ENCODE measurements at places on chromosomes 6 and 20.

GRCh38 chr6:117555262-117555849, 47.0 kb downstream of the GOPC start:
- DNase-seq, result no peak

DNA sequence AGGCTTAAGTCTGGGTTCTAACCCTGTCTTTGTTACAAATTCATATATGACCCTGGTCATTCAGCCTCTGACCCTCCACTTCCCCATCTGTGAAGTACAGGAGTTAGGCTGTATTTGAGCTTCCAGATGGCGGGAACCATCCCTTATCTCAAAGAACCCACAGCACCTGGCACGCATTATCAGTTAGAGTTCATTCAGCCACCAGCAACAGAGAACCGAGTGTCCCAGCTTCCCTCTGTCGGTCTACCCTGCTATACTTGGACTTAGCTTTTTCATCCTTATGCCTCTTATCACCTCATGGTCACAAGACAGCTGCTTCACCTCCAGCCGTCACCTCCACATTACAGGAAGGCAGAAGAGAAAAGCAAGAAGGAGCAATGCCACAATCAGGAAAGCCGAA, 147.8 kb downstream of the EYA2 start:
- DNase-seq, result no peak

- no peak for DNase-seq
Measured at GRCh38 chr6:119347466-119348095, 2.0 kb downstream of the MAN1A1 start.

DNA sequence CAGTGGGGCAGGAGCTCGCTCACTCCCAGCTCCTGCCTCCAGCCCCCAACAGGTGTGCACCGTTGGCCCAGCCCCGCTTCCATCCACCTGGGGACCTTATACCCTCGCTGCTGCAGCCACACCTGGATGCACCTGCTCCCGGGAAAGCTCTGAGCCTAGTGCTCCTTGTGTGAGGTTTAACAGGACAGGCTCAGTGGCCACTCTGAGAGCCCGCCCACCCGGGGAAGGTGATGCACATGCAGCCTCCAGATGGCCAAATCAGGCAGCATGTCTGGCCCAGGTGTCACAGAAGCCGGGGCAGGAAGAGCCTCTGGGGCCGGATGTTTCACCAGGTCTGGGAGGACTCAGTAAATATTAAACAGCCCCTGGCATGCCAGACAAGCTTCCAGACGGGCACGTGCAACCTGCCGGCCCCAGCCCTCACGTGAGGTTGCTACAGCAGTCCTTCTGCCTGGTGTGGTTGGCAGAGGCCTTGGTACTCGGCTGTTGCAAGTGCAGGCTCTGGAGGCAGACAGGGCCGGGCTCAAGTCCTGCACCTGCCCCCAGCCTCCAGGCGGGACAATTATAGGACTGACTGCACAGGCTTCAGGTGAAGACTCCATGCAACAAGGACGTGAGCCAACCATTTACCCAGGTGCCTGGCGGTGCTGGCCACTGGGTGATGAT, 66.9 kb downstream of the RIPOR3 start:
- DNase-seq, result no peak

DNA sequence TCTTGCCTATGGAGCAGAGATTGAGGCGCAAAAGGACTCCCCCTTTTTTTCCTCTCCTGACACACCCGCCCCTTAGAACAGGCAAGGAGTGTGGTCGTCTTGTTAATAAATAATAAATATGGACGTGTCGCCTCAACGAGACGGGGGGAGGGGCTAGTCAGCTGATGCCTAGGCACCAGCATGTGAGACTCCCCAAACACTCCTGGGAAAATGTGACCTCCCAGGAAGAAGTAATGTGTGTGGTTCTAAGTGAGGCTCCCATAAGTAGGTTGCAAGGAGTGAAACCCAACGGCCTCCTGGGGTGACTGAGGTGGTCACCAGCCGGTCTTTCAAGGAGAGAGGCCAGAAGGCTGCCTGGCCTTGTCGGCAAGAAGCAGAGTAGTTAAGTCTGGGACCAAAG, 1.1 kb upstream of the FAXC start:
- DNase-seq, result no peak

GRCh38 chr6:62441182-62441581, 155.2 kb upstream of the KHDRBS2 start:
- no peak for DNase-seq

DNA sequence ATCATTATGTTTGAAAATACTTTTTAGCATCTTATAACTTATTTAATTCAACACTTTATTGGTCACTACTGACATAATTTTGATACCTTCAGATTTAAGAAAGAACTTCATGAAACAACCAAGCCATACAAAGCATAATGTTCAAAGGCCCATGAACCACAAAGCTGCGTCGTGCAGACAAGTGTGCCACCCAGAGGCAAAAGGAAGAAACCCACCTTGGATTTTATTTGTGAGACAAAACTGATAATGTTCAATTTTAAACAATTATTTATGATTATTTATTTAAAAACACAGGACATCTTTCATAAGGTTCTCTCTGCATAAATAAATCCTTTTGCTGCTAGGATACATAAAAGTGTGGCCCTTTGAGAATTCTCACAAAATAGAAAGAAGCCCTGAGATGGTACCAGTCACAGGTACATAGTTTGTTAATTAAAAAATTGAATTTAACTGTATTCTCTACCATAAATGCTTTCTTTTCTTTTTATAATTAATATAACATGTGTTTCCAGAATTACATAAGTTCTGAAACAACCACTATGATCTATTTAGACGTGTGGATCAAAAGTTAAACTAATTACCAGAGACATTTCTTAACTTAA, 143.7 kb downstream of the RALGAPA2 start:
- peak; percentile 6 for DNase-seq

GRCh38 chr6:16583144-16583762, 178.0 kb downstream of the ATXN1 start:
- DNase-seq, result no peak

GRCh38 chr6:6918216-6918983, 189.4 kb upstream of the RREB1 start:
- DNase-seq, result no peak

DNA sequence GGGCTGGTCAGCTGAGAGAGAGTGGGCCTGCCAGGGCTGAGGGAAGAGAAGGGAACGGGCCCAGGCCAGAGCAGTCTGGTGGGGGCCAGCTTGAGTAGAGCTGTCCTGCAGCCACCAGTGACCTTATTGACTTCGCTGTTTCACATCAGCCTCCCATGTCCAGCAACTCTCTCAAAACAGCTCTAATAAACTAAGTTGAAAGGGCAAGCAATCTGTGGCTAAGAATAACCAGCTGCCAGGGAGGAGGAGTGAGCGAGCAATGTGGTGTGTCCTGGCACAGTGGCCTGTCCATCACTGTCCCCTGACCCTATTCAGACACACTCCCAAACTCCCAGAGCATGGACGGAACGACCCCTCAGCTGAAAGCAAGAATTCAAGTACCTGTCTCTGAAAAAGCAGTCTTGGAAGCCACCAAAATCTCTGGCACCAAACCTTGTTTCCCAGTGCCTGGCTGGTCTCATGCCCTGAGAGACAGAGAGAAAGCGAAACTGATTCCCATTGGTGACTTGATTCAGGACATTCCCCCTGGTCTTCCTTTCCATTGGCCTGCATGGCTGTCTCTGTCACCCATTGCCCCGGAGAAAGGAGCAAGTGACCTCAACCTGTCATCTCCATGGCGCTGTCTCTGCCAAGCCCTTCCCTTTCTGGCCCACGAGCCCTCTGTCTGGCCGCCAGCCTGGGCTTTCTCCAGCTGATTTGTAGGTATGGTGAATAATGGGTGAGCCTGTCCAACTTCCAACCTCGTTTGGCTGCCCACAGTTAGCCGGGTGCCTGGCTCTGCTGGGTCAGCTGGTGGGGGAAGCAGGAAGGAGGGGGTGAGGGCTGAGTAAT, at the start of gene DDO:
DDO (minus strand) TSS at position 490 of the 831 bp plus-strand sequence. CDS start 2,113 bp downstream, outside the sequence.
- no peak for DNase-seq

DNA sequence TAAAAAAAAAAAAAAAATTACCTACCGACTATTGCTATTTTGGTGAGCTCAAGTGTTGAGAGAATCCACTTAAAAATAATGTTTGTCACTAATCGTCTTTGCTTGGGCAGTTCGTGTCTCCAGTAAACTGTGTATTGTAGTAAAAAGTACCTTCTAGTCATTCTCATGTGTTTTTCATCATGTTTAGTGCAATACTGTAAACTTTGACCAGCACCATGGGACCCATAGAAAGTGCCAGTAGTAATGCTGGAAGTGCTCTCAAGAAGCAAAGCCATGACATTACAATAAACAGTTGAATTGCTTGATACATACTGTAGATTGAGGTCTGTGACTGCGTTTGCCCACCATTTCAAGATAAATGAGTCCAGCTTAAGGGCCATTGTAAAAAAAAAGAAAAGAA, 395.2 kb downstream of the BCKDHB start:
- no peak for DNase-seq

DNA sequence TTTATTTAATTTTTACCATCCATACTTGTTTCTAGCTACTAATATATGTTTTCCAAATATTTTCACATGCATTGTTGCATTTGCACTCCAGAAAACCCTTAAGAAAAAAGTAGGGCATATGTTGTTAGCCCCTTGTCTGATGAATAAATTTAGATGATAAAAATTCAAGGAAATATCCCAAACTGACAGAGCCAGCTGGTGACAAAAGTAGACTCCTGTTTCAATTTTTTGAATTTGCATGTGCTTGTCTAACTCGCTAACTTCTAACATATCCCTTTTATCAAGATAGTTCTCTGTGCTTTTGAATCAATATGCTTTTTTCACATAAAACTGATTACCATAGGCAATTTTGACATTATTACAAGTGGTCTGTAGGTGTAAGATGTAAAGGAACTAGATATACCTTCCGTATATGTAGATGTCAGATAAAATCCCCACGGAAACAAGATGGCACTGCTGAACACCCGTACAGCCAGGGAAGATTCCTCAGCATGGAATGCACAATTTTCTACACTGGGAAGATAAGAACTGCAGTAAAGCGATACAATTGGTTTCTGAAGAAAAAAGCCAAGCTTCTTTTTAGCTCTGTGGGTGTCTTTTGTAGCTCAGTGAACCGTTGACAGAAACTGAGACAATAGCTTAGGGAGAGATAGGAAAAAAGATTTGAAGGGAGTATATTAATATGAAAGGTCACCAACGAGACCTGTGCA, 437.6 kb upstream of the RNF217 start:
- no peak for DNase-seq

- DNase-seq, result no peak
Measured at GRCh38 chr6:11064836-11065235, 20.7 kb upstream of the ELOVL2 start.

DNA sequence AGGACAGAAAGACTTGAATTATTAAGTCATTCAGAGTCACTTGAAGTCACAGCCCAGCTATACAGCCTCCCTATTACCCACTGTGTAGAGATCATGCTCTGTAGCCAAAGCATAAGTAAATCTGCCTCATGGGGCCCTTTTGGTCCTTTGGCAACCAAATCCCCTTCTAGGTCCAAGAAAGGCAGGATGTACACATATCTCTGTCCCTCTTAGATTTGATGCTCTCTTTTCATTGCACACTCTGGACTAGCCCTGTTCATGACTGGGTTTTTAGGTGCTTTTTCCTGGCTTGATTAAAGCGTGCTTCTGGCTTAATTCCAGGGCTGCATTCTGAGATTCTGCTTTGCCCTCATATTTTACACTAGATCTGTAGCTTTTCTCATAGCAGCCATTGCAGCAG, 296.8 kb downstream of the TENT5A start:
- DNase-seq, result no peak

- DNase-seq, result no peak
Measured at GRCh38 chr6:140052736-140053729, 678.6 kb upstream of the CITED2 start.

- DNase-seq, result no peak
Measured at GRCh38 chr6:150443621-150444020, 74.8 kb downstream of the IYD start.

DNA sequence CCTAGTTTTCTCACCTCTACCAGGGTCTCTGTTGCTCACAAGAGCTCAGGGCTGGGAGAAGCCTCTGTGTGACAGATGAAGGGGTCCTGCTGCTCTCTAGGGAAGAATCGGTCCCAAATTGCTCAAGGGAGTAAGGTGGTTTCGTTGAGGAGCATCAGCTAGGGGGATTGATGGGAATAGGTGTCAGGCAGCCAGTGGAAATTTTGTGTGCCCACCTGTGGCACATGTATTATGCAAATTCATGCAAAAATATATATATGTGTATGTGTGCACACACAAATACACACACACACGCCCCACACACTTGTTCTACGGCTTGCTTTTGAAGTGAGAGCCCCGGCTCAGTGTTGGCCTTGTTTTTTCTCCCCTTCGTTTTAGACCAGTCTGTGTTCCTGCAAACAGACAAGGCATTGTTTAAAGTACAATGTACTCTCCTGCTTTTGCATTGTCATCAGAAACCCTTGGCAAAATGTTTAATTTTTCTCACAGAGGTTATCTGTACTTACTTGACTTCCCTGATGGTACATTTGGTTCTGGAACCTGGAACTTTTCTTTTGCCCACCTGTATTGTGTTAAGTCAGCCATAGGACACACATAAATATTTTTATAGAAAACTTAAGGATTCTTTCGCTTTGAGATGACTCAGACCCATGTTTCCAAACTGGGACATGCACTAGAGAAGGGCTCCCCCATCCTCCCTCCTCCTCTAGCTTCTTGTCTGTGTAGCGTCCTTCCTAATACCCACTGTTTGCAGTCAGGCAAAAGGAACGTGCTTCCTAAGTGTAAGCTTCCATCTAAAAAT, 26.7 kb downstream of the FOXO3 start:
- DNase-seq, result no peak

- DNase-seq, result no peak
Measured at GRCh38 chr20:13426870-13427269, 205.8 kb downstream of the ISM1 start.

DNA sequence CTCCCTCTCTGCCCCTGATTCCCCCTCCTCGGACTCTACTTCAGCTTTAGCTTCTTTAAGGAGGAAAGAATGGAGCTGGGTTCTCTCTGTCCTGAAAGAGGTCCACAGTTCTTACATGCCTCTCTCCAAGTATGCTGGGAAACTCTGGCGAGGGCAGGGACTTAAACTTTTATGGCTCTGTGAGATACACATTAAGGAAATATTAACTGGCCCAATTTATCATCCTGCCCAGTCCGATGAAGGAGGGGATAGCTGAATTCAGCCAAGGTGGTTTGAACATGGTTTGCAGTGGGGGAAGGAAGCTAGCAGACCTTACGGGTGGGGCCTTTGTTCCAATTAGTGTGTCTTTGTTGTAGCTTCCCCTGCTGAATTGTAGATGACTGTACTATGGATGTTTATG, 121.7 kb downstream of the EYA4 start:
- no peak for DNase-seq

- no peak for DNase-seq
Measured at GRCh38 chr6:15993716-15994228, 135.1 kb upstream of the MYLIP start.

- no peak for DNase-seq
Measured at GRCh38 chr6:33993653-33994471, 152.0 kb downstream of the GRM4 start.

DNA sequence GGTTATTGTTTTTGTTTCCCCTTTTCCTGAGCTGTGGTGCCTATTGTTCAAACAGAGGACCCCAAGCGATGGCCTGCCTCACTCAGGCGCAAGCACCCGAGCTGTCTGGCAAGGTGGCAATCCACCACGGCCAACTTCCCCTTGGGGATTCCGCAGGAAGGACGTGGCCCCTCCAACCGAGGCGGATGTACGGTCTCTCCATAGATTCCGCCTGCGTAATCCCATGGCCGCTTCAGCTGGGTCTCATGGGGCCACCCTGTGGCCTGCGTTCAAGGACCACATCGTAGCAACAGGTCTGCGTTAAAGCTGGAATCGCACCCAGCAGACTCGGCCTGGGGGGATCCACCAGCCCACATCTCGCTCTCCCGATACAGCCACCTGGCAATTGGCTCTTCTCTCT, 79.9 kb downstream of the CEBPB start:
- DNase-seq, result no peak
